Fibroblast of skin of scalp (primary cell): ENCODE measurements at places on chromosomes 13 and 19.
A peak's percentile ranks its signal among the peaks of the same experiment; 100 is the strongest.

GRCh38 chr13:106883976-106884375, 316.0 kb upstream of the ARGLU1 start:
- DNase-seq = no peak

- peak; percentile 55 for DNase-seq
These were observed 35.7 kb upstream of the TPM4 start for GRCh38 chr19:16040642-16041041.

DNA sequence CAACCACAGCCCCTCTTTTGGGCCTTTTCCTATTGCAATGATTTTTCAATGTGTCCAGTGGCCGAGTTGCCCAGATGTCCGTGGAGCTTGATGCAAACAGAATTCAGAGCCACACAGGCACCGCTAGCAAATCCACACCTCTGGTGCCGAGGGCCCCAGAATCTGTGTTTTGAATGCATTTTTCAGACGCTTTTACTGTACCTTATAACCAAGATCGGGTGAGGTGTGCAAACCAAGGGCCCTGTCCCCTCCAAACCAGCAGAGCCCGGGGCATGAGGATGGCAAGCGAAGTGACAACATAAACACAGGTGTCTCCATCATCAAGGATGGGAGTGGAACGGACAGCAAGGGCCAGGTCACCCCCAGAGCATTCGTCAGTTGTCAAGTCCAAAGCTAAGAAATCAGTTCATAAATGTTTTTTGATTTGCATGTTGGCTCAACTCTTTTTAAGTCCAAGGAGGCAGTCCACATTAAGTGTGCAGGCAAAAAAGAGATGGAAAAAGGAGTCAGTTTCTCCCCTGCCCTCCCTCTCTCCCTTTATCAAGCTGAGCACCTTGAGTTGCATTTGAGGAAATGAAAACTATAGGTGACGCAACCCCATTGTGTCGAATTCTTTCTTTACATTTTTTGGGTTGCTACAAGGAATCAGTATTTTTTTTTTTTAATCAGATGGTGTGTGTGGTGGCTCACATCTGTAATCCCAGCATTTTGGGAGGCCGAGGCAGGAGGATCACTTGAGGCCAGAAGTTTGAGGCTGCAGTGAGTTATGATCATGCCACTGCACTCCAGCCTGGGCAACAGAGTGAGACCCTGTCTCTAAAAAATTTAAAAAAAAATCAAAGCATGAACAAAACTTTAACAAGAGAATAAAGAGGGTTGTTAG, 2.9 kb downstream of the CCDC8 start:
- DNase-seq = no peak

- DNase-seq = no peak
These were observed 163.5 kb upstream of the TUBA3C start for GRCh38 chr13:19345158-19345557.

- DNase-seq = peak; percentile 64
These were observed 27.9 kb upstream of the ONECUT3 start for GRCh38 chr19:1725100-1726064.

GRCh38 chr19:39996218-39996810, 546 bp upstream of the ZNF546 start:
- peak; percentile 66 for DNase-seq

- no peak for DNase-seq
These were observed 47.2 kb upstream of the EPHX3 start for GRCh38 chr19:15279326-15279904.

- no peak for DNase-seq
These were observed 8.5 kb downstream of the MED26 start for GRCh38 chr19:16619457-16619856.

- DNase-seq = no peak
These were observed 774 bp downstream of the SLC25A15 start for GRCh38 chr13:40790154-40790616.

GRCh38 chr13:47437406-47437805, 540.6 kb upstream of the HTR2A start:
- DNase-seq = peak; percentile 57

- no peak for DNase-seq
These were observed 77.0 kb downstream of the STARD13 start for GRCh38 chr13:33208290-33209220.

- no peak for DNase-seq
These were observed 99.7 kb downstream of the STARD13 start for GRCh38 chr13:33185853-33186252.
